ENCODE measurements at places on chromosomes 5 and 9.

DNA sequence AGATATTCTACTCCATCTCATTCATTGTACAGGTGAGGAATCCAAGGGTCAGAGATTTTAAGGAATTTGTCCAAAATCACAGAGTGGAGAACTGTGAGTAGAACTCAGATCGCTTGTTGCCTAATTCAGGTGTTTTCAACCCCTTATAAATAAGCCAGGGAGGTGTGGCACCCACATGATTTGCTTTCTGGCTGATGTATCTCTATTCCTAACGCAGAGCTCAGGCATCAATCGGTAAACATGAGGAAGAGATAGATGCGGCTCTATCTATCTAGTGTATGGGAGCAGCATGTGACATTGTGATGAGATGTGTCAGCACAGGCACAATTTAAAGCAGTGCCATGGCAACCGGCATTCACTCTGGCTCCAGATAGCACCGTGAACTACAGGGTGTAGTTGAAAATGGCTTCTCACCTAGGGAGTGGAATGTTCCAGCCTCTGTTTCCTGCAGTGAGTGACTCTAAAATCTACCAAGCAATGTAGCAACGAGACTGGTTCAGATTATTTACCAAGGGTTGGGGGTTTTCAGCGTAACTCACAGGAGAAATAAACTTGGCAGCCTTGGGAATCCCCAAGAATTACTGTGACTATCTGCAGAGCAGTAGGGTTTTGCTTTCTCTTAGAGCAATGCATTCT is 53.4 kb upstream of the SUB1 start:
- no peak for DNase-seq

GRCh38 chr9:136599074-136599531 is 53.3 kb upstream of the NOTCH1 start:
- no peak for DNase-seq

GRCh38 chr5:98130261-98131035 is 643.0 kb upstream of the RGMB start:
- no peak for DNase-seq

- no peak for DNase-seq
These were observed 25.3 kb downstream of the AP3B1 start for GRCh38 chr5:78269088-78269703.

DNA sequence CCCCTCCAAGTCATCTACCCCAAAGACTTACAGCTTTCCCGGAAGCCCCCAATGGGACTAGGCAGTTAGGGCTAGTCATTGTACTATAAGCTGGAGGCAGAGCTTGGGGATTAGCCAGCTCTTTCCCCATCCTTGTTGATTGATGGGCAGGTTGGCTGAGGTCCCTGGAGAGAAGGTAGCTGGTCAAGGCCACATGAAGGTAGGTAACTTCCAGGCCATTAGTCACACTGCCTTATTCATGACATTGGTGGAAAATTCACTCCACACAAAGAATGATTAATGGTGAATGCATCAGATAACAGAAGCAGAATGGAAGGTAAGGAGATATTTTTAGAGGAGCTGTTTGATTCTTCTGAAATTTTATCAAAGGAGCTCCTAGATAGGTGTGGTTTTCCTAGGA is 49.5 kb upstream of the TGFBR1 start:
- DNase-seq: no peak

DNA sequence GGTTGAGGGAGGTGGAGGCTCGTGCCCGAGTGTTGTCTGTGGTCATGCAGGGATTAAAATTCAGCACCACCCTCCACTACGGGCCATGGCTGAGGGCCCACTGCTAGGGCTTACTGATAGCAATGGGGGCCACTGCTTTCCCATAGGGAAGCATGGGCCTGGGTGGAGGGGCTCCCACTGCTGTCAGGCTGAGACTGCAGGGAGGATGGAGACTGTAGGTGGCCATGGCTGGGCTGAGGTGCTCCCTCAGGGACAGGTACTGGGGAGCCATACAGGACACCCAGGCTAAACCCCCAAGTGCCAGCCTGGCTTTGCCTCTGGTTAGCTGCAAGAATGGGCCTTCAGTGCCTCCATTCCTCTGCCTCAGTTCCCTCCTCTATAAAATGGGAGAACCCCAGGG is 26.1 kb downstream of the FAM163B start:
- no peak for DNase-seq

GRCh38 chr5:104915226-104915625 is 1352.6 kb upstream of the NUDT12 start:
- DNase-seq: no peak

DNA sequence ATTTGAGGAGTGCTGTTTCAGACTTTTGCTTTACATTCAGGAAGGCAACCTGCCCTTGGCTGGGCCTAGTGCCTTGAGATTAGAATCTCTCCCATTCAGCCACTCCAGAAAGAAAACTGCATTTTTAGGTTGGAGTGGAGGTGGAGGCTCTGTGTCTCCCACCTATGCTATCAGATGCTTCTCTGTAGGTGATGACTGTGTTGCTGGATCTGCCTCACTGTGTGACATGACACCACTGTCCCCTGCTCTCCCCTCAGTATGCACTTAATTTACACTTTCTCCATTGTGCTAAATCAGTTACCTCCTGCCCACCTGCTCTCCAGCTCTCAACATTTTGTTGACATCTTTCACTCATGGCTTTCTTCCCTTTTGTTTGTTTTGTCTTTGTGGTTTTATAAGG is 265.8 kb downstream of the TENT4A start:
- no peak for DNase-seq

DNA sequence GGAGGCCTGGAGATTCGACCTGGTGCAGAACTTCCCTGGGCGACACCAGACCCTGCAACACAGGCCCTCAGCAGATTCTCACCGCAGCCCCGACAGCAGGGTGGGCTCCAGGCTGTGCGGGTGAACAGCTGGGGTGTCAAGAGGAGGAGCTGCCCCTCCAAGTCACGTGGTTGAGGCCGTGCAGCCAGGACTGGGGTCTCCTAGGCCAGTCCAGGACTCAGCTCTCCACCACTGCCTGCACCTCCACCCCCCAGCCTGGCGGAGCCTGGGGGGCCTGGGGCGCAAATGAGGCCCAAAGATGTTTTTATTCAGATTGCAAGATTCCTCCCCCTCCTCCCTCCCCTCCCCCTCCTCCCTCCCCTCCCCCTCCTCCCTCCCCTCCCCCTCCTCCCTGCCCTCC is 9.2 kb upstream of the AGPAT2 start:
- no peak for DNase-seq

GRCh38 chr5:98734646-98735045 is 38.8 kb upstream of the RGMB start:
- DNase-seq: no peak

DNA sequence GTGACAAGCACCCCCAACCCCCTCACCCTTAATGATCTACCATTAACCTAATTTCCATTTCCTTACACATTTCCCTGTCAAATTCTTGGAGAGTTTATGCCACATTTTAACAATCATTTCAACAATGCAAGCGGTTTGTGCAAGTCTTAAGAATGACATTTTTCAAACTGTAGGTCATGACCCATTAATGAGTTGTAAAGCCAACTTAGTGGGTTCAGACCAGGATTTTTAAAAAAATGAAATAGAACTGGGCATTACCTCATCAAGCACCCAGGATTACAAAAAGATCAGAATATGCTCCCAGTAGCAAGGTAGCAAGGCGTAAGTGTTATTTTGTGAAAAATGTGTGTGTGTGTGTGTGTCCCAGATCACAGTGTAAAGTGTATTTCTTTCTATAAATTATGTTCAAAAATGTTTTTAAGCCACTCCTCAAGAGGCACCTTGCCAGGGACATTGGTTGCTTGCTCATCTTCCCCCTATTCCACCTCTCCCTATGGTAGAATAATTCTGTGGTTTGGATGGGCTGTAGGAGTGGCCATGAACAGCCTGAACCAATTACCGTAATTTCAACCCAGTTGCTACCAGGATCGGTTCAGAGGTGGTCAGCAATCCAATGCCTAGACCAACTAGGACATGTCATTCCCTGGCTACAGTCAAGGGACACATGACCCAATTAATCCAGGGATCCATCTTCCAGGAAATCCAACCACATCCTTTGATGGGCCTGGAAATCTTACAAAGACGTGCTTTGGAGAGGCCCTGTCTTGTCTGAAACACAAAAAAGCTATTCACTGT is 14.4 kb upstream of the TGFBR1 start:
- DNase-seq: no peak

GRCh38 chr5:178384816-178385495 is 152.4 kb upstream of the PHYKPL start:
- DNase-seq: no peak

- DNase-seq: no peak
These were observed 130.7 kb upstream of the NREP start for GRCh38 chr5:111887706-111888105.

DNA sequence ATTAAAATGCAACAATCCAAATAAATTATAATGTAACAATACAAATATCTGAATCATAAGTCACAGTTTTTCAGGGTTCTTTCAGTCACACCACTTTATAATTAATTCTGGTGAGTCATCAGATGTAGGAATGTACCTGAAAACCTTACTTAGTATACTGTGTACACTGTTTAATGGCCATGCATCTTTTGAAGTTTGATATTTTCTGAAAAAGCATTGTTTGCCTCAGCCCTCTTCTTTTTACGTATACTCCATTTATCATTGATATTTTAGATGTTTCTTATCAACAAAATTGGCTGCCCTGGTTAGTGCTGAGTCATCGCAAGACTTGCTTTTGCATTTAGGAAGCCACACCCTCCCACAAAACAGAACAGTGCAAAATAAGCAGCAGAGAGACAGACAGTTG is 218.6 kb downstream of the PJA2 start:
- peak; percentile 35 for DNase-seq

DNA sequence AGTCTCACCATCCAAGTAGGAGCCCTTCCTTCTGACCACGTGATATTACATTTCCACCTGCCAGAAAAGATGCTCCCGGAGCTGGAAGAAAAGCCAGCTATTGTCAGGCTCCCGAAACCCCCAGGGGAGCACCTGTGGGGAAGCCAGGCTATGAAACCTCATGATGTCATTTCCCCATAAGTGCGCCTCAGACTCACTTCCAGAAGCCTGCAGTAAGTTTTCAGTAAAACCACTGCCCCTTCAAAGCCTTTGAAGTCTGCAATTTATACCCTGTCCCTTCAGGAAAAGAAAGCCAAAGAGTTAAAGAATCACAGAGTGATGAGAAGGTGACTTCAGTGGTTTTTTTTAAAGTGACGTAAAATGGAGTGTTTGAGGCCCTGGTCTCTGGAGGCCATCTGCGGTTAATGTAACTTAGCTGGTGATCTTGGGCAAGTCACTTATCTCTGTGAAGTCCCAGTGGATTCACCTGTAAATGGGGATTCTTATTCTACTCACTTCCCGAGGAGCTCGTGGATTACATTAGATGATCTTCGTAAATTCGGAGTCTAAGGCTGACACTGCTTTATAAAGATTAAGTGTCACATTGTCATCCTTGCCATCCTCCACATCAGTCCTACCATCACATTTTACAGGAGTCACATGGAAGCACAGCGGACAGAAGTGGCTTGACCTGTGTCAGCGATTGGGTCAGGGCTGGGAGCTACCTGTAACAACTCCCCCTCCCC is 2.6 kb upstream of the SEMA6A start:
- peak; percentile 54 for DNase-seq

Measured in GM12864 (cell line).